Smooth muscle cell of bladder (primary cell): ENCODE measurements at places on chromosomes 13 and 19. TPM values are rescaled to one million over a fixed set of nuclear protein-coding genes. Genes with fewer than 3 reads are reported as not detected.

The KLHL1 gene
- total RNA-seq, result not detected in 2 replicates

The FGF14 gene
- total RNA-seq, result 0.14 and 1.4 TPM in 2 replicates

The KLK1 gene
- not detected in 2 replicates for total RNA-seq

The CAMSAP3 gene
- total RNA-seq, result not detected in 2 replicates

The AMER2 gene
- not detected in 2 replicates for total RNA-seq

The ACP7 gene
- total RNA-seq, result 0.09 TPM in 1 of 2 replicates, not detected in the other

The CACNA1A gene
- 2.8 and 4.1 TPM in 2 replicates for total RNA-seq

The KANK3 gene
- 0.18 and 0.43 TPM in 2 replicates for total RNA-seq

The SHD gene
- total RNA-seq, result not detected in 2 replicates

The DKKL1 gene
- total RNA-seq, result 0.14 TPM in 1 of 2 replicates, not detected in the other

The SLAIN1 gene
- total RNA-seq, result 0.14 and 0.37 TPM in 2 replicates

The ZNF578 gene
- total RNA-seq, result 3.1 and 3.4 TPM in 2 replicates

The LSR gene
- total RNA-seq, result 0.28 and 0.55 TPM in 2 replicates

The ZNF442 gene
- total RNA-seq, result 3.6 and 4.7 TPM in 2 replicates

The CKM gene
- total RNA-seq, result under 0.01 TPM in 1 of 2 replicates, not detected in the other

The TRAPPC5 gene
- 124 and 126 TPM in 2 replicates for total RNA-seq

The RAD23A gene
- total RNA-seq, result 43.9 and 64.8 TPM in 2 replicates

The LGALS16 gene
- not detected in 2 replicates for total RNA-seq

The HCN2 gene
- total RNA-seq, result 0.71 and 1.3 TPM in 2 replicates

The SOHLH2 gene
- total RNA-seq, result 0.43 and 0.83 TPM in 2 replicates

The ZNF653 gene
- total RNA-seq, result 4.0 and 6.4 TPM in 2 replicates

The KIR2DL1 gene
- total RNA-seq, result not detected in 2 replicates

The IRF2BP1 gene
- total RNA-seq, result 18.6 and 22.7 TPM in 2 replicates

The PROZ gene
- not detected in 2 replicates for total RNA-seq

The RRAS gene
- 28.4 and 43.1 TPM in 2 replicates for total RNA-seq

The OR10H1 gene
- total RNA-seq, result not detected in 2 replicates

The SAFB2 gene
- 26.5 and 38.3 TPM in 2 replicates for total RNA-seq

The SMIM24 gene
- total RNA-seq, result not detected in 2 replicates

The ZNF256 gene
- 3.6 and 3.8 TPM in 2 replicates for total RNA-seq

The SPACA4 gene
- 0.14 TPM in 1 of 2 replicates, not detected in the other for total RNA-seq

The OR7A5 gene
- total RNA-seq, result not detected in 2 replicates

The NLRP7 gene
- total RNA-seq, result not detected in 2 replicates

The IQCN gene
- total RNA-seq, result 0.14 and 0.28 TPM in 2 replicates

The RGL3 gene
- total RNA-seq, result 1.4 TPM in 2 replicates

The ZNF793 gene
- 1.1 and 1.8 TPM in 2 replicates for total RNA-seq

The TLE6 gene
- total RNA-seq, result 2.4 and 3.4 TPM in 2 replicates

The ZNF440 gene
- 7.5 and 7.7 TPM in 2 replicates for total RNA-seq

The ZNF302 gene
- 14.8 and 15.4 TPM in 2 replicates for total RNA-seq

The KCTD12 gene
- total RNA-seq, result 14.6 and 38.7 TPM in 2 replicates

The ZNF709 gene
- 3.3 and 4.3 TPM in 2 replicates for total RNA-seq

The TJP3 gene
- not detected in 2 replicates for total RNA-seq

The NLRP5 gene
- total RNA-seq, result not detected in 2 replicates

The TNPO2 gene
- total RNA-seq, result 19.8 and 27.3 TPM in 2 replicates
